ENCODE measurements at places on chromosomes 2 and 18. TPM values are rescaled to one million over a fixed set of nuclear protein-coding genes. Genes with fewer than 3 reads are reported as not detected.

The ACMSD gene
- not detected for total RNA-seq

The RAB27B gene
- 0.93 TPM for total RNA-seq

The EFHD1 gene
- 22.9 TPM for total RNA-seq

The CPSF3 gene
- total RNA-seq = 54.4 TPM

The CTAGE1 gene
- 19.6 TPM for total RNA-seq

The TMEM214 gene
- total RNA-seq = 73.9 TPM

The CFAP53 gene
- total RNA-seq = 22.7 TPM

GRCh38 chr2:80560326-80560725 lies 255.8 kb upstream of the LRRTM1 start:
- no peak for DNase-seq

- no peak for DNase-seq
Measured at GRCh38 chr2:127690696-127691095, 10.6 kb upstream of the SFT2D3 start.

- DNase-seq = no peak
Measured at GRCh38 chr18:42929181-42929580, 186.3 kb downstream of the RIT2 start.

- no peak for DNase-seq
Measured at GRCh38 chr2:121476684-121477083, 54.0 kb upstream of the RNU4ATAC start.

- DNase-seq = no peak
Measured at GRCh38 chr18:44754567-44754966, 73.9 kb downstream of the SETBP1 start.

GRCh38 chr2:131011486-131011885 lies 81.8 kb downstream of the FAM168B start:
- DNase-seq = no peak

- DNase-seq = no peak
Measured at GRCh38 chr2:120930864-120931263, 195.2 kb downstream of the GLI2 start.

DNA sequence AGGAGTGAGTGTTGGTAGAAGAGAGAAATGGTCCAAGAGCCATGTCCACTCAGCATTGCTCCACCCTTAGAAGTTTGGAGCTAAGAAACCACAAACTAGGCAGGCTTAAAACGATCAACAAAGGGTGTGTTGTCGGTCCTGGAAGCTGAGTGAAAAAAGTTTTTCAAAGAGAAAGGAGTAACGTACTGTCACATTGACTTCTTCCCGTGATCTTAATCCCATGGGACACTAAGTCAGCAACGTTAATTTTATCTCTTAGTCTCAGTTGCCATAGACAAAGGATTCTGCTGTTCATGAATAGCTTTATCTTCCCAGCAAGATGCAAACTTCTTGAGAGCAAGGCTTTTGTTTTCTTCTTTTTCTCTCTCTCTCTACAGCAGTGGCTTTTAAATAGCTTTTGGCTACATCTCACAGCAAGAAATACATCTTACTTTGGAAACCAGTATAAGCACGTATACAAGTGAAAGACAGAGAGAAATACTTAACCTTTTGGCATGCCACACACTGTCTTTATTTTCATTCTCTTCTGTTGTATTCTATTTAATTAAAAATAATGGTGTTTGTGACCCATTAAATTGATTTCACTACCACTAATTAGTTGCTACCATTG lies 377.4 kb downstream of the TGIF1 start:
- DNase-seq = no peak

GRCh38 chr2:38583994-38584393 lies 18.7 kb downstream of the HNRNPLL start:
- no peak for DNase-seq

- DNase-seq = no peak
Measured at GRCh38 chr18:40670668-40671375, 1284.2 kb upstream of the PIK3C3 start.

- DNase-seq = no peak
Measured at GRCh38 chr18:76013057-76013456, 482.0 kb downstream of the ZNF516 start.

DNA sequence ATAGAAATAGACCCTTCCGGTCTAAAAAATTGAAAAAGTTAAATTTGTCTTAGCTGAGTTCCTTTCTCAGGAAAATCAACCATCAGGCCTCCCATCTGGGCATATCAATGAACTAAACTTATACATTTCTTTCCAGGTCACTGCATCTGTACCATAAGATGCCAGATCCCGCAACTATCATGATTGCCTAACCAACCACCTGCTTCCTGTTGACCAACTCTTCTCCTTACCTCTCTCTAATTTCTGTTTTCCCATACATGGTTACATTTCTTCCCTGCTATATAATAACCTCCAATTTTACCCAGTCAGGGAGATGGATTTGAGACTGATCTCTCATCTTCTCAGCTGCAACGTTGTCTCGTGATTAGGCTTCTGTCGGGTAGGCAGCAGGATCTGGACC lies 228.7 kb downstream of the FSIP2 start:
- no peak for DNase-seq

- no peak for DNase-seq
Measured at GRCh38 chr2:23155022-23155421, 230.0 kb upstream of the KLHL29 start.

- no peak for DNase-seq
Measured at GRCh38 chr2:100592226-100592625, 29.4 kb downstream of the PDCL3 start.

- DNase-seq = no peak
Measured at GRCh38 chr2:168457190-168457895, 1.3 kb downstream of the CERS6 start.

- no peak for DNase-seq
Measured at GRCh38 chr2:149650006-149650405, 62.4 kb upstream of the MMADHC start.

DNA sequence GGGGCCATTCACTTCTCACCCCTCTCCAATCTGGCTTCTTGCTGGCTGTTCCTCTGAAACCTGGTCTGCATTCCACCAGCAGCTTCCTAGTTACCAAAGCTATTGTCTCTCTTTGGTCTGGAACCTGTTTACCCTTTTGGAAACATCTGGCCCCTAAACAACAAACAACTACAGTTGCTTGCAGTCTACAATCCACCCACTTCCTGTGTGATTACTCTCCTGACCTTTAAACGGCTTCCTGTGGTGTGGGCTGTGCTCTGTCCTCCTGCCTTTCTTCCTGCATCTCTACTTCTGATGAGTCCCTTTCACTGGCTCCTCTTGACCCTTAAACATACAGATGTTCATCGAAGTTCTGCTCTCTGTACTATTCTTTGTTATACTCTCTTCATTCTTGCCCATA lies 303.8 kb downstream of the TDRD15 start:
- no peak for DNase-seq
